ENCODE measurements at places on chromosomes 11 and 22.
A peak's percentile ranks its signal among the peaks of the same experiment; 100 is the strongest.

DNA sequence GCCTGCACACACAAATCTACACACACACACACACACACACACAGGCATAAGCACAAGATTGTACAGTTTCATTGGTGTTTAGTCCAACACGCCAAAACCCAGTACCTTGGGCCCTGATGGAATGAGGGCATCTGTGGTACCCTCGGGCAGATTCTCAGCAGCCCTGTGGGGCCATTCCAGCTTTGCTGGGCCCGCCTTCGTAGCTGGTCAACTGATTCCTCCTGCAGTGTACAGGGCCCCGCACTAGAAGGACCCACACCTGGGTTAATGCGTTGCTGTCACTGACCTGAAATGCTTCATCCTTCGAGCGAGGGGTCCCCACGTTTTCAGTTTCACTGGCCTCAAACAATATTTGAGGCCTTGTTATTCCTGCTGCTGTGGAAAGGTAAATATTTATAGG is 731.2 kb downstream of the BRD1 start:
- no peak for DNase-seq

DNA sequence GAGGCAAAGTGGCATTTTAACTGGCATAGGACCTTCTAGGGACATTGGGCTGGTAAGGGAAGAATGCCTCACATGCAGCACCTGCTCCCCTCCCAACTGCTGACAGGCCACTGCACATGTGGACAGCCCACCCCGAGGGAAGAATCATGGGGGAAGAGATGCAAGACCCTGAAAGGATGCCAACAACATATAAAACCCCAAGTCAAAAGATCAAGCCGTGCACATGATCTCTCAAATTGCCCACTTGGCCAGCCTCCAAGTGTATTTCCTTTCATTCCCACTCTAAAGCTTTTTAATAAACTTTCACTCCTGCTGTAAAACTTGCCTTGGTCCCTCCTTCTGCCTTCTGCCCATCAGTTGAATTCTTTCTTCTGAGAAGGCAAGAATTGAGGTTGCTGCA is 947.8 kb upstream of the CCDC90B start:
- no peak for DNase-seq

- DNase-seq = no peak
Measured at GRCh38 chr22:31400023-31400397, 606 bp downstream of the DRG1 start.

DNA sequence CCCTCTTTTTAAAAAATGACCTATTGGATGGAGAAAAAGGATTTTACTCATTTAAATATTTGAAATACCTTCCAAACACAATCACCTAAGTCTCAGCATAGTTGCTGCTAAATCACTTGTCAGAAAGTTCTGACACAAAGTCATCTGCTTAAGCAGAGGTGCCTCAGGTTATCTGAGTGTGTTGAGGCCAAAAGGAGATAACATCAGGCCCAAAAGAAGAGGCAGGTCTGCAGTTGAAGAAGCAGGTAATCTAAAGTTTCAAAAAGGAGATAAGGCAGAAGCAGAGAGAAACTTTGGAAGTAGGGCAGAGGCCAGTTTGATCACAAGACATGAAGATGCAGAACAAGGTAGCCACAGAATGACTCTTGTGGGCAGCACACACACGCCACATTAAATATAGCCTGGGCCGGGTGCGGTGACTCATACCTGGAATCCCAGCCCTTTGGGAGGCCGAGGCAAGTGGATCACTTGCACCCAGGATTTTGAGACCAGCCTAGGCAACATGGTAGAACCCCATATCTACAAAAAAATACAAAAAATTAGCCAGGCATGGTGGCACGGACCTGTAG is 175.7 kb upstream of the API5 start:
- no peak for DNase-seq

DNA sequence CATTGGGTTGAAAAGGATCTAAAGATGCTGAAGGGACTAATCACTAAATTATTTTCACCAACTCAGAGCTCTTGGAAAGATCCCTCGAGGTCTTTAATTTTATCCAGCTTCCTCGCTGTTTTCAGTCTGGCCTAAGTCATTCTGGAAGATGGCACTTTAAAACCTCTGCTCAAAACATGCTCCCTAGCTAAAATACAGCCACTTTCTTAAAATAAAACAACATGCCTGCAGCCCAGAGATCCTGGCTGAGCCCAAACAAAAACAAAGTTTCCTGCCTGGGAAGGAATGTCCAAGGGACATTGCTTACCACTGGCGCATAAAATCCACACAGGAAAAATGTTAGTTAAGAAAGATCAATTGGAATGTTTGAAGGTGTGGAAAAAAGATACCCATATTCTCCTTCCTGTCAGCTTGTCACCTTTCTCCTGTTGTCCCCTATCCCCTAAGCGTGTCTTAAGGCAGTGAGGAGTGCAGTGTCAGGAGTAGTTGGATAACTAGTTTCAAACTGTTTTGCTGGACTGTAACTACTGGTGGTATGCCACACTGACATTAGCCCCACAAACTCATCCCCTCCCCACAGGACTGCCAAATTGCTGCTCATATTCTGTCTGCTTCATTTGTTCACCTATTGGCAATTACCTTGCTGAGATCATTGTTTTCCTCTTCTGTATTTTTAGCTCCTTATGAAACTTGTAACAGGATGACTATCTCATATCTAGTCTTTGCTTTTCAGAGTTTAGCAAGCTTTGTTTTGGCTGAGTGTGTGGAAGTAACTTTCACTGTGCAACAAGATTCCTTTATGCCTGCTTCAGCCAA is 108.3 kb upstream of the SESN3 start:
- no peak for DNase-seq

- DNase-seq = peak; percentile 39
Measured at GRCh38 chr22:47192651-47193437, 430.4 kb downstream of the TBC1D22A start.

GRCh38 chr11:18731441-18731840 is 5.5 kb upstream of the IGSF22 start:
- no peak for DNase-seq

- DNase-seq = peak; percentile 36
Measured at GRCh38 chr22:20238536-20238900, 29.6 kb downstream of the RTN4R start.

- no peak for DNase-seq
Measured at GRCh38 chr22:49481659-49482399, 345.8 kb downstream of the BRD1 start.

- DNase-seq = no peak
Measured at GRCh38 chr11:125451400-125452124, 44.5 kb downstream of the FEZ1 start.

- DNase-seq = no peak
Measured at GRCh38 chr22:29756341-29756740, 10.5 kb downstream of the ZMAT5 start.

- DNase-seq = no peak
Measured at GRCh38 chr11:69637941-69638871, 2.8 kb upstream of the CCND1 start.

DNA sequence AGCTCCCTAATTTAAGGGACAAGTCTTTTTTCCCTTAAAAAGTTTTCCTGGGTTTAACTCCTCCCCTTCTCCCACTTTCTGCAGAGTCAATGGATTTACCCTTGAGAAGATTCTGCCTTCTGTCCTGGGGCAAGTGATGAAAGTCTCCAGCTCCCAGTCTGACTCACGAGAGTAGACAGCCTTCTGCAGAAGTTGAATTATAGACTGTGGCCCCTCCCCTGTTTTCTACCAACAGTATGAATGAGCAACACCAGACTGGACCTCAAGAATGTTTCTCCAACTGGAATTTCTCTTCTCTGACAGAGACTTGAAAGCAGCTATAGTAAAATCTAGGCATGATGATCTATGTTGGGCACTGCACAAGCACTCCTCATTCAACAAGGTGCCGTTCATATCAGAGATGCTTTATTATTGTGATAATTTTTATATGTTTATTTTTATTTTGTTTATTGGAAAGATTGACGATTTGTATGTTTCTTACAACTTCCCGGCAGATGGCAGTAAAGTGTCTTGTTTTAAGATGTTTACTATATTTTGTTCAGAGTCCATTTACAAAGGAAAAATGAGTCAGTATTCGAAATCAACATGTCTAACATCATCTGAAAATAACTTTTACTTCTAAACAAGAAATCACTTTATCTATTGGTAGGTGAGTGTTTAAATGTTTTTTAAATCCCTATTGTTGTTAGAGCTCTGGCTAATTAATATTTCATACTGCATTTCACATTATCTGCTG is 56.6 kb downstream of the LMO2 start:
- DNase-seq = peak; percentile 18

DNA sequence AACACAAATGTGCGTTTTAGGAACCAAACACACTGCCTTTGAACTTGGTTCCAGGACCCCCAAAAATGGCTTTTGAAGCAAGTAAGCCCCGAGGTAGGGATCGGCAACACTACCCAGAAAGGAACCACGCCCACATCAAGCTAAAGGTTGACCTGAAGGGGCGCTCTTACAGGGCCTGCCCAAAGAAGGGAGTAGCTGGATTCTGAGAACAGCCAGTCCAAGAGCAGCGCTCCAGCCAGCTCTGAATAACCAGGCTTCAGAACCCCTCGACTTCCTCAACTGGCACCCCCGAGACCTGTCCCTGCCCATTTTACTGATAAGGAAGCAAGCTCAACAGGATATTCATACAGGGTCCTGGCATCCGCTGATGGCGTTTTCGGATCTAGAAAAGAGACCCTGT is 18.9 kb upstream of the MOB2 start:
- no peak for DNase-seq

DNA sequence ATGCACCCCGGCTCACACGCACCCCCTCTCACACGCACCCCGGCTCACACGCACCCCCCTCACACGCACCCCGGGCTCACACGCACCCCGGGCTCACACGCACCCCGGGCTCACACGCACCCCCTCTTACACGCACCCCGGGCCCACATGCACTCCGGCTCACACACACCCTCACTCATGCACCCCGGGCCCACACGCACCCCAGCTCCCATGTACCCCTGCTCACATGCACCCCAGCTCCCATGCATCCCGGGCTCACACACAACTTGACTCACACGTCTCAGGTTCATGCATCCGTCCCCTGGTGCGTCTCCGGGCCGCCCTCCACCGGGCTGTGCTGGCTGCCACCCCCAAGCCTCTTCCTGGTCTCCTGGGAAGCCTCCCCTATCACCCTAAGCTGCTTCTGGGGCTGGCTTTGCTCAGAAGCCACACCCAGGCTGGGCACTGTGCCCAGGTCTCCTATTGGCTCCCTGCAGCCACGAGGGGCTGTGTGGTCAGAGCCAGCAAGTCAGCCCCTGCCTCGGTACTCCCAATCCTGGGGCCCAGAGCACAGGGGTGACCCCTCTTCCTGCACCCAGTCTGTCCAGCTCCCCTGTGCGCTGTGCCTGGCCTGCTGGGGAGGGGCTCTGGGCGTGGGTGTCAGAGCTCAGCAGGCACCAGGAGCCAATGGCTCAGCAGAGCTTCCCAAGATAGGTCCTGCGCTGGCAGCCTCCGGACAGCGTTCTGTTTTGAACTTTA is 16.9 kb downstream of the TSPAN4 start:
- DNase-seq = peak; percentile 48

DNA sequence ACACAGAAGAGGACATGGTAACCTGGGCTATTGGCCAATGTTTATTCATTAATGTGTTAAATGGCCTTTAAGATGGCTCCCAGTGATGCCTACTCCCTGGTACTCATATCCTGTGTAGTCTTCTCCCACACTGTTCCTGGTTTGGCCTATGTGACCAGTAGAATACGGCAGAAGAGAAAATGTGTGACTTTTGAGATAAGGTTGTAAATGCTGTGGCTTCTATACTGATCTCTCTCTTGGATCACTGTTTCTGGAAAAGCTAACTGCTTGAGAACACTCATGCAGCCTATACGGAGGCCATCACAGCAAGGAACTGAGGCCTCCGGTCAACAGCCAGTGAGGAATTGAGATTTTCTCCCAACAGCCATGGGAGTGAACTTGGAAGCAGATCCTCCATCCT is 24.1 kb downstream of the MAML2 start:
- no peak for DNase-seq

DNA sequence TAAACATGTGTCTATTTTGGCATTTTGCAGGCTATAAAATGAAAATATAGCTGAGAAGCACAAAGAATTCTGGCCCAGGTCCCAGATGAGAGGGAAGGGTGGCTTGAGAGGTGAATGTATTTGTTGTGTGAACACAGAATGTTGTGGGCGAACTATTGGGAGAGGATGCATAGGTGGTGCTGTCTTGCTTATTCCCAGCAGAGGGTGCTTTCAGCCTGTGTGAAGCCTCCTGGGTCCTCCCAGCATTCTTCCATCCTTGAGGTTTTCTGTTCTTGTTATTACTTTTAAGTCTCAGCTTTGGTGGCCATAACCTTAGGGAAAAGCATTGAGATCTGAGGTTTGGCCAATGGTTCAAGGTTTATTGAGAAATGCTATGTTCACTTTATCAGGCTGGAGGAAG is 108.7 kb upstream of the SNX19 start:
- DNase-seq = peak; percentile 6

GRCh38 chr11:88651556-88651955 is 314.0 kb upstream of the CTSC start:
- no peak for DNase-seq

- no peak for DNase-seq
Measured at GRCh38 chr11:110289472-110289871, 6.9 kb downstream of the RDX start.

GRCh38 chr11:47987310-47987709 is 7.0 kb downstream of the PTPRJ start:
- no peak for DNase-seq

GRCh38 chr22:21698430-21699329 is 32.9 kb downstream of the PPIL2 start:
- DNase-seq = no peak

- no peak for DNase-seq
Measured at GRCh38 chr22:46092011-46092410, 58.3 kb upstream of the PPARA start.

DNA sequence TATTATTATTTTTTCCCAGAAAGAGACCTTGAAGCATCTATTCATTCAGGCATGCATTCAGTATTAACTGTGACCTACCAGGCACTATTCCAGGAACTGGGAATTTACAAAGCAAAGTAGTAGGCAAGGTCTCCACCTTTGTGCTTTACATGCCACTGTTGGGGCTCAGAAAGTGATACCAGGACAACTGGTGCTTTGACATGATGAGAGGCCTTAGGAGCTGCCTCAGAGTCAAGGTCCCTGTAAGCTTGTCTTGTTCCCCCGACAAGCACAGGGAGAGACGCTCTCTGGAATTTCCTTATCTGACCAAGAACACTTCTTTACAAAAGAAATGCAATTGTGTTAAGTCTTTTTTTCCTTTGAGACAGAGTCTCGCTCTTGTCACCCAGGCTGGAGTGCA is 2.3 kb upstream of the HMOX1 start:
- DNase-seq = no peak

DNA sequence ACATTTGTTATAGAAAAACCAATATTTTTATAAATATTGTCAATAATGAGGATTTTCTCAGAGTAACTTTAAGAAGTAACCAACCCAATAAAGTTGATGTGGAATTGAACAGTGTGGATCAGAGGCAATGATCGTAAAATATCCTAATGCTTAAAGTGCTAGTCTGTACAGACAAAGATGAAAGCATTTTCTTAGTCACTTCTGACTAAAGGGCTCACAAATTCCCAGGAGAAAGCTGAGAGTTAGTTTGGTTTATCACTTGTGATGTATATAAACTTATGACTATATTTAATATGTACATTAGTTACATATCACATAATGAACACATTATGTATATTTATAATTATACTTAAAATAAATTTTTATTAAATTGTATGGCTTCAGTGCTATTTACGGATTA is 25.4 kb upstream of the DDI1 start:
- DNase-seq = no peak

Measured in Jurkat, Clone E6-1 (cell line).